ENCODE measurements at places on chromosomes 1 and 21.

GRCh38 chr1:56686169-56686568, 41.1 kb downstream of the PRKAA2 start:
- DNase-seq = no peak

- DNase-seq = no peak
Measured at GRCh38 chr1:11067716-11068599, 8.1 kb upstream of the SRM start.

DNA sequence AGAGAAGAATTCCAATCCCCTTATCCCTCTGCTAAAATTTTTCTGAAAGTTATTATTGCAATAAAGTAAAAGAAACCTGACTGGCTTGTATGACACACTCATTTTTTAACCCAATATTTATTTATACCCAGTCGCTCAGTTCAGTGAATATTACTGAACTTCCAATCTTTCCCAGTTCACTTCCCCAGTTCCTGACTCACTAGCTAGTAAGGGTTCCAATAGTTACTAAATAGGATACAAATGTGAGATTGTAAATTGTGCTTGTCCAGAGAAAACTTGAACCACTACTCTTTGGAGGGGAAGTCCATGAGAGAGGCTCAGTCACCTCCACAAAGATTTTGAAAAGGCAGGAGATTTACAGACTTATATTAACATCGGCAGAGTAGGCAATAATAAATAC, 31.4 kb downstream of the PRDX6 start:
- DNase-seq = no peak

DNA sequence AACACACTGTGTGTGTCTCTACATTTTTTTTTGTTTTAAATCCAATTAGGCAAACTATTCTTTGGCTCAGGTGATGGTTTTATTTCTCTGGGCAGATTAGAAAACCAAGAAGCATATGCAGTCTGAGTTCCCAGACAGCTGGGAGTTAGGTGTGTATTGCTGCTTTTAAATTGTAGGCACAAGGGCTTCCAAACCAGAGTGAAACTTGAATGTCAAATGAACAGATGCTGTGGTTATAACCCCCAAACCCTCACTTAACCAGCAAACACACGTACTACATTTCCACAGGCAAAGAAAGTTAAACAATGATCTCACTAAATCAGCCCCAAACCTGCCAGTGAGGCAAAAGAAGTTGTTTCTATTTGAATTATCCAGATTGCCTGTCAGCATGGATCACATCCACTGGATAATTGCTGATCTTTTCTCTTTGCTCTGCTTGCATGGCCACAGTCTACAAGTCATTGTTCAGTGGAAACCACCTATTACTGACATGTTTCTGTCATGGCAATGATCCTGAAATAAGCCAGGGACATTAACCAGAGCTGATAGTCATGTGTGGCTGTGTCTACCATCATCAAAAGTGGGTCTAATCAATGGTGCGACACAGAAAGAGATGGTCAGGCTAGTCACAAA, 576.5 kb upstream of the PLXNA2 start:
- DNase-seq = no peak

- no peak for DNase-seq
Measured at GRCh38 chr1:157523774-157524493, 28.4 kb downstream of the FCRL5 start.

DNA sequence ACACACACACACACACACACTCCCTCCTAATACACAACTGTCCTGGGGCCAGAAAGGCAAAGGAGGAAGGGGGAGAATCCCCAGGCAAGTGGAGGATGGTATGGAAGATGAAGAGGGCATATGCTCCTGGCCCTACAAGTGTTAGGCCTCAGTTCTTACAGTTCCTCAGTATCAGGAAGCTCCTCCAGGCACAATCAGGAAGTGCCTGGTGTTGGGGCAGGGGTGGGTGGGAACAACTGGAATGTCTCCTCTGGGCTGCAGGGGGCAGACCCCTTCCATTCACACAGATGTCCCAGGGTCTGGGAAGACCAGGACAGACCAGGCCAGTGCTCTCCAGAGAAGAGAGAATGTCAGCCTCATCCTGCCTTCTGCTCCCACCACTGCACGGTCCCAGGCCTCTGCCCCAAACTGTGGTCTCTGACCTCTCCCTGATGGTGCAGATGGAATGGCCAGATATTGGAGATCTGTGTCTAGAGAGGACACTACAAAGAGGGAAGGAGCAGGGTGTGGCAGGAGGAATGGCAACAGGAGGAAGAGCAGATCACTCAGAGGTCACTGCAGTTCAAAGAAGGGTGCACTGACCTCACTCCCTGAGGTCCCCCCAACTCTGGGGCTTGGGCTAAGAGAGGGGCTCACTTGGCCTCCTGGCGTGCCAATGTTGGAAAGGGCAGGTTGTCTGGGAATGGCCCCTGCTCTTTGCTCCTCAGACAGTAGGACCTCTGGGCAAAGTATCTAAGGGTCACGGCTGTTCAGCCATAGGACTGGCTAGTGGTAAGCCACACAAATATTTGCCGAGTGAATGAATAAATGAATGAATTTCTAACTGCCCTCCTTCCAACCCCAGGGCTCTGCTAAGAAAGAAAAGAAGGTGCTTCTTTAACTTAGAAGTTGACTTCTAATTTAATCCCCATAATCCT, 2.5 kb upstream of the DENND2D start:
- no peak for DNase-seq

GRCh38 chr21:41751611-41752011, 15.2 kb downstream of the RIPK4 start:
- no peak for DNase-seq

- no peak for DNase-seq
Measured at GRCh38 chr1:29498126-29499103, 262.1 kb downstream of the PTPRU start.

- no peak for DNase-seq
Measured at GRCh38 chr21:35696644-35697043, 363.7 kb downstream of the SETD4 start.

DNA sequence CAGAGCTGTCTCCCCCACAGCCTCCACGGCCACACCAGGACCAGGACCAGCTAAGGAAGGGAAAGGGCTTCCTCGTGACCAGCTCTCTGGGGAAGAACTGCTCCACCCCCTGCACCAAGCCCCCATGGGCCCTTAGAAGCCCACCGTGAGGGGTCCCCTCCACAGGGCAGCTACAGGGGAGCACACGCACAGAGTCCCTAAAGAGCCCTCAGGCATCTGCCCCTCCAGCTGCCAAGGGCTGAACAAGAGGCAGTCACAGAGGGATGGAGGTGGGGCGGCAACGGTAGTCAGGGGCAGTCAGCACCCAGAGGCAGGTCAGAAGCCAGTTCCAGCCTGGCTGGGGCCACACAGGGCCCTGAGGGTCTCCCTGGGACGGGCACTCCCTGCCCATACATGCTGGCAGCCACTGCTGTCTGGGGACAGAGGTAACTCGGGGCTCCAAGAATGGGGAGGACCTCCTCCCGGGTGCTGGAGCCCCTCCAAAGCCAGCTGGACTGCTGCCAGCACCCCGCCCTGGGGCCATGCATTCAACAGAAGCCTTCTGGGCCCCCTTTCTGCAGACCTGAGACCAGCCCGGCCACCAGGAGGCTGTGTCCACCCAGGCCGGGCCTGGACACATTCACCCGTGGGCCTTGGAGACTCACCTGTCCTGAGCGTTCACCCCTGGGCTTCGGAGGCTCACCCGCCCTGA, 18.7 kb downstream of the SLC19A1 start:
- DNase-seq = no peak
